Stimulated activated CD8-positive, alpha-beta memory T cell treated with anti-CD3 and anti-CD28 coated beads, Interleukin-7, amount 100 ng/mL, for 24 hours (primary cell): ENCODE measurements at places on chromosomes 6 and 20.

DNA sequence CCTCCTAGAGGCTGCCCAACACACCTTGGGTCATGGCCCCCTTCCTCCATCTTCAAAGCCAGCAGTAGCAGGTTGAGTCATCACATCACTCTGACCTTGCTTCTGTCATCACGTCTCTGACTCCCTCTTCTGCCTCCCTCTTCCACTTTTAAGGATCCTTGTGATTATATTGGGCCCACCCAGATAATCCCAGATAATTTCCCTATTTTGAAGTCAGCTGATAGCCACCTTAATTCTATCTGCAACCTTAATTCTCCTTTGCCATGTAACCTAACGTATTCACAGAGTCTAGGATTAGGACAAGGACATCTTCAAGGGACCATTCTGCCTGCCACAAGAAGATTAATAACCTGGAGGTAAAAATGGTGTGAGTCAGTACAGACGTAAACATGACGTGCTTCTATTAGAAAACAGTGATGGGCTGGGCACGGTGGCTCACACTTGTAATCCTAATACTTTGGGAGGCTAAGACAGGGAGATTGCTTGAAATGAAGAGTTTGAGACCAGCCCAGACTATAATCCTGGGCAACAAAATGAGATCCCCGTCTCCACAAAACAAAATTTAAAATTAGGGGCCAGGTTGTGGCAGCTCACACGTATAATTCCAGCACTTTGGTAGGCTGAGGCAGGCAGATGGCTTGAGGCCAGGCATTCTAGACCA is 3.3 kb downstream of the ZSWIM3 start:
- DNase-seq, result no peak

- no peak for DNase-seq
Observed at GRCh38 chr20:3927486-3928291, 38.5 kb downstream of the PANK2 start.

GRCh38 chr6:20061952-20062351 is 150.3 kb downstream of the MBOAT1 start:
- no peak for DNase-seq

GRCh38 chr6:22899426-22899825 is 330.1 kb downstream of the HDGFL1 start:
- DNase-seq, result no peak

DNA sequence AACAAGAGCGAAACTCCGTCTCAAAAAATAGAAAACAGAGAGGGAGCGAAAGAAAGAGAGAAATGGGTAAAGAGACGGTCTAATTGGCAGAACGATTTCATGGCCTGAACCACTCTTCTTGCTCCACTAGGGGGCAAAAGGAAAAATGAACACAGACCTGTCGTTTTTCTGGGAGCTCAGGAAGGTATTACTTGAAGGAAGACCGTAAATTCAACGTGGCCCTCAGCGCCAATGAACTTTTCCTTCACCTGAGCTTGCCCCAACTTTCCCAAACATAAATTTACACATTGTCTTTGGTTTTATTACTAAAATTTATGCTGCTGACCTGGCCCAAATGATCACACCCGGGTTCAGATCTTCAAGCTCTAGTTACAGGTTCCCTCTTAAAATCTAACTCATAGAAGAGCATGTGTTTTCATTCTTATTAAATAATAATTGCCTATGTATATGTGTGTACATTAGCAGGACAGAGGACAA is 67.3 kb downstream of the ATP9A start:
- no peak for DNase-seq

GRCh38 chr6:153207617-153208016 is 76.5 kb upstream of the RGS17 start:
- no peak for DNase-seq

DNA sequence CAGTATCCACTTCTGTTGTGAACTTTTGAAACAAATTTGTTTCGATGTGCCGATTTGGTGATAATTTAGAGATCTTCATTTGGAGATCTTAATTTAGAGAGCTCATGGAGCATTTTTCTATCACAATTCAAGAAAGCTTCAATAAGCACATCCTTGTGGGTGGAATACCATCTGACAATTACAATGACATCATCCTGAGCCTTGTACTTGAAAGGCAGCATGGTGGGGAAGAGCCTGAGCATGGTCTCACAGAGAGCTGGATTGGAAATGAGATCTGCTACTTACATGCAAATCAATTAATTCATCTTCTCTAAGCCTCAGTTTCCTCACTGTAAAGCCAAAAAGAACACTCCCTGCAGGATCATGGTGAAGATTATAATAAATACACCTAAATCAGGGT is 75.9 kb downstream of the FRK start:
- no peak for DNase-seq

GRCh38 chr20:51660672-51661608 is 107.2 kb downstream of the ATP9A start:
- no peak for DNase-seq

DNA sequence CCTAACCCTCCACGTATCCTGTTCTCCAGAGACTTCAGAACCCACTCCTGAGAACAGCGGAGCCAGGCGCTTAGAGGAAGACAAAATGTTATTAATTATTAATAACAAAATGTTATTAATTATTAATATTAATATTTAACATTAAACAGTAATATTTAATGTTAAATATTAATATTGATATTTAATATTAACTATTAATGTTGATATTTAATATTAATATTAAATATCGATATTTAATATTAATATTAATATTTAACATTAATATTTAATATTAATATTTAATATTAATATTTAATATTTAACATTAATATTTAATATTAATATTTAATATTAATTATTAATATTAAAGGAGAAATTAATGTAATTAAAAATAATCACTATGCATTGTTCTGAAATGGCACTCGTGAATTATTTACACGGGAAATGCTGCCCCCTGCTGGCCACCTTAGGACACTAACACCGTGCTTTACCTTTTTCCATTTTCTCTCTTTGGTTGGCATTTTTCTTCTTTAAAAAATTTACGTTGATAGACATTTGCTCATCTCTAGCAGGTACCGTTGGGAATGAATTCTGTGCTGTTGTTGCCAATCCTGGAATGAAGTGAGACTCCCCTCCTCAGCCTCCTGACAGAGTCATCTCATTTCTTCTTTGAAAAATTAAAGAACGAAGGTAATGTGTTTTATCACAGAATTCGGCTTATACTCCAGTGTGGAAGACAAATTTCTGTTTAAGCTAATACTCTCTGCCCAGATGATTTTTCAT is 7.5 kb upstream of the GGTLC1 start:
- peak; percentile 37 for DNase-seq

DNA sequence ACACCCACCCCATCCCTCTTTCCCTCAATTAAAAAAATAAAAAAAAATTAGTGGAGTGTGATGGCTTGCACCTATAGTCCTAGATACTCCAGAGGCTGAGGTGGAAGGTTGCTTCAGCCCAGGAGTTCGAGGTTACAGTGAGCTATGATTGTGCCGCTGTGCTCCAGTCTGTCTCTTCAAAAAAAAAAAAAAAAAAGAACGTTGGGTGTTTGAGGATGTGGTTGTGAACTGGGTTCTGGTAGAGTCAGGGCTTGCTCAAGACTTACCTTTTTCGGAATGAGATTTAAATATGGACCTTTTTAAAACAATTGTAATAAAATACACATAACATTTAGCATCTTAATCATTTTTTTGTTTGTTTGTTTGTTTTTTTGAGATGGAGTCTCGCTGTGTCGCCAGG is 211.9 kb downstream of the OR2B2 start:
- no peak for DNase-seq

DNA sequence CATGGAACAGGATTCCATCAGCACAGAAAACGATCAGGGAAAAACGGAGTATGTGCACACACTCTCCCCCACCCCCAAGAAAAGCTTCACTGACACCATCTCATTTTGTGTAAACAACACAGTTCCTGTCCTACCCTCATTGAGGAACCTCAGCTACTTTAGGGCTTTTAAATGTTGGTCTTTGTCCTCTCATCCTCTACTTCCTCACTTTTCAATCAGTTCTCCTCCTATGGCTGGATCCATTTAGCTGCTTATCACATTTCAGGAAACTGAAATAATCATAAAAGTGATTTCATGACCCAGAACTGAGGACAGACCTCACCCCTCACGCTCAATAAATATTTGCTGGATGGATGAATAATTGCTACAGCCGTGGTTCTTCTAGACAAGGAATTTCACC is 33.1 kb upstream of the PNRC1 start:
- no peak for DNase-seq

GRCh38 chr6:69936674-69937363 is 70.5 kb downstream of the COL19A1 start:
- DNase-seq, result no peak

GRCh38 chr6:152695372-152696045 is 2.2 kb upstream of the MYCT1 start:
- no peak for DNase-seq

DNA sequence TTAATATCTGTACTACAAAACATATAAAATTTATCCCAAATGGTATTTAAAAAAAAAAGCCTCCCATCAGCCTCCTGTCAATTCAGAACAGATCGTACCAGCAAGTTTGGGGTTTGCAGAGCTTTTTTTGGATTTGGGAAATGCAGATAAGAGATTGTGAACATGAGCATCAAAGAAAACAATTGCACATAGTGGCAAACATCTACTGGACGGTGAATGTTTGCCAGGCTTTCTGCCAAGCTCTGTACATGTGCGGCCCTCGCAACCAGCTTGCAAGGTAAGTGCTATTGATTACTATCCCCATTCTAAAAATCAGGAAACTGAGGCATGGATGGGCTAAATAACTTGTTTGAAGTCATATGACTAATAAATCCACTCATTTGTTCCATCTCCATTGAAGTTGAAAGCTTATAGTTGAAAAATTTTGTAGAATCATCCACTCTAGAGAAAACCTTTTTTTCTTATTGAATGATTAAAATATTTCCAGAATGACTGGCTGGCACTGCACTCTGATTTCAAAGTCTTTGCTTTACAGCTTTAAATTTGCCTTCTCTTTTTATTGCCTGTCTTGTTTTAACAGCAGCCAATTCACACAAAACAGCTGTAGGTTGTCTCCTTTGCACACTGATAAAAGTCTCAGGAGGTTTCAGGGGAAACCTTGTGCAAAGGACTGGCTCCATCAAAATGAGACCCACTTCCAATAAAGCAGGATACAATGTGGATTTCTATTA is 37.4 kb upstream of the SIRT5 start:
- no peak for DNase-seq

- no peak for DNase-seq
Observed at GRCh38 chr6:108254433-108255410, 6.1 kb downstream of the SNX3 start.

GRCh38 chr6:21928827-21929226 is 335.3 kb downstream of the SOX4 start:
- DNase-seq, result no peak

DNA sequence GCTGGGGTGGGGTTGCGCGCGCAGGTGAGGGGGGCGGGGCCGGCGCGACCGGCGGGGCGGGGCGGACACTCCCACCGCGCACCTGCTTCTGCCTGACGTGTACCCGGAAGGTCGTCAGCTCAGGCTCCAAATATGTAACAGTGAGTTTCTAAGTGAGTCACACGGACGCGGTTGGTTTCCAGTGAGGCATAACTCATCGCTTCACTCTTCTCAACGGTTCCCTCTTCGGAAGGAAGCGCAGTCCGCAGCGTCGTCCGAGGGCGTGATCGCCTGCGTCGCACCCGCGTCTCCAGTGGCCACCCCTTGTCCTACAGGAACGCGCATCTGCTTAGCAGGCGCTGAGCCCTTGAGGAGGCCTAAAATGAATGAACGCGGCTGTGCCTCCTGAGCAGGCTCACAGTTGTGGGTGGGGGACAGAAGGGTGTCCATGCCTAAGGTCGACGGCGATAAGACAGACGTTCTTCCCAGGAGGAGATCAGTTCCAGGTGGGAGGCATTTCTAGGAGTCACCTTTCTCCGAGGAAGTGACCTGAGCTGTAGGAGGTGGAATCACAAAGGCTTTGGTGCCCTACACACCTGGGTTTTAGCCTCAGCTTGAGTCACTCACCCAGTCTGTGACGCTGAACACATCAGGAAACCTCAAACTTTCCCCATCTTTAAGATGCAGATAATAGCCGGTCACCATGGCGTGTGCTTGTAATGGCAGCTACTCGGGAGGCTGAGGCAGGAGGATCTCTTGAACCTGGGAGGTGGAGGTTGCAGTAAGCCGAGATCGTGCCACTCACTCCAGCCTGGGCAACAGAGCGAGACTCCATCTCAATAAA is 50.9 kb upstream of the EZR start:
- DNase-seq, result no peak

- DNase-seq, result no peak
Observed at GRCh38 chr6:2950713-2951112, 20.7 kb downstream of the SERPINB6 start.

- no peak for DNase-seq
Observed at GRCh38 chr6:16089232-16090062, 39.4 kb upstream of the MYLIP start.

GRCh38 chr20:57180387-57180786 is 86.1 kb downstream of the BMP7 start:
- DNase-seq, result no peak

- DNase-seq, result no peak
Observed at GRCh38 chr6:11367638-11368199, 135.3 kb upstream of the NEDD9 start.

DNA sequence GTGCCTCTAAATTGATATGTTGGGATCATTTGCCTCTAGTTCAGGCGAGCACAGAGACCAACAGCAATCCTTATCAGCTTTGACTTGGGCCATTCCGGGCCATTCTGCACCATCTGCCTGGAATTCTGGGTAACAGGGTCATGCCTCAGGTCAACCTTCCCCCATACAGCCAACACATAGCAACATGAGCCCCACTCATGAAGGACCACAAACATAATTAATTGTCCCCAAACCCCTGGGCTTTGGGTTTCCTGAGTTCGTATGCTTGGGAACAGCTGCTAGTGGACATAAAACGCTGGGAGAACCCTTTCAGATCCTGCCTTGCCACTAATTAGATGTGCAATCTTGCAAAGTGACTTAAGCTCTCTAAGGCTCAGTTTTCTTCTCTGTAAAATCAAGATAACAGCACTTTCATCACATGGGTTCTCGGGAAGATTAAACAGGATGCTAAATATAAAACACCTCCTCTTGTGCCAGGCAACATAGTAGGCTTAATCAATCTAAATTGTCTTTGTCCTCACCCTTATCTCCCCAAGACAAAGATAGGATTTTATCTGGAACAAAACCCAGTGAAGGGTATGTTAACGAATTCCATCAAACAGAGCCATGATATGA is 426.5 kb downstream of the CD83 start:
- no peak for DNase-seq

DNA sequence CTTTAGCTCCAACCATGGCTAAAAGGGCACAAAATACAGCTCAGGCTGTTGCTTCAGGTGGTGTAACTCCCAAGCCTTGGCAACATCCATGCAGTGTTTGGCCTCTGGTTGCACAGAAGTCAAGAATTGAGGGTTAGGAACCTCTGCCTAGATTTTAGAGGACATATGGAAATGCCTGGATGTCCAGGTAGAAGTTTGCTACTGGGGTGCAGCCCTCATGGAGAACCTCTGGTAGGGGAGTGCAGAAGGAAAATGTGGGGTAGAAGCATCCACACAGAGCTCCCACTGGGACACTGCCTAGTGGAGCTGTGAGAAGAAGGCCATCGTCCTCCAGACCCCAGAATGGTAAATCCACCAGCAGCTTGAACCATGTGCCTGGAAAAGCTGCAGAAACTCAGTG is 1453.8 kb upstream of the EYS start:
- DNase-seq, result no peak
